ENCODE measurements at places on chromosomes 16 and 17.

DNA sequence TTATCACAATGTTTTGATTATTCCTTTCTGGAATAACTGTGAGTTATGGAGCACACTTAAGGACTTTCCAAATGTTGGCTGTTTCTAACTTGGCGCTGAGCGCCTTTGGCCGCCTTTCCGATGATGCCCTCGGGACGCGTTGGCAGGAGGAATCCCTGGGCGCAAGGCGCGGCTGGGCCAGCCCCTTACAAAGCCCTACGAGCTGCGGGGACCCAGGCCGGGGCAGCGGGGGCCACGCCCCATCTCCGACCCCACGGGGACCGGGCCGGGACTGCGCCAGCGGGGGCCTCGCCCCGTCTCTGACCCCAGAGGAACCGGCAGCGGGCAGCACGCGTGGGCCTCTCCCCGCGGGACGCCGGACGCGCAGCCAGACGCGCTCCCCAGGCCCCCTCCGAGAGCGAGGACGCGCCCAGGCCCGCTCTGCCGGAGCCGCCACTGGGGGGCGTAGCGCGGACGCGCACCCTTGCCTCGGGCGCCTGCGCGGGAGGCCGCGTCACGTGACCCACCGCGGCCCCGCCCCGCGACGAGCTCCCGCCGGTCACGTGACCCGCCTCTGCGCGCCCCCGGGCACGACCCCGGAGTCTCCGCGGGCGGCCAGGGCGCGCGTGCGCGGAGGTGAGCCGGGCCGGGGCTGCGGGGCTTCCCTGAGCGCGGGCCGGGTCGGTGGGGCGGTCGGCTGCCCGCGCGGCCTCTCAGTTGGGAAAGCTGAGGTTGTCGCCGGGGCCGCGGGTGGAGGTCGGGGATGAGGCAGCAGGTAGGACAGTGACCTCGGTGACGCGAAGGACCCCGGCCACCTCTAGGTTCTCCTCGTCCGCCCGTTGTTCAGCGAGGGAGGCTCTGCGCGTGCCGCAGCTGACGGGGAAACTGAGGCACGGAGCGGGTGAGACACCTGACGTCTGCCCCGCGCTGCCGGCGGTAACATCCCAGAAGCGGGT is at the start of gene GAA:
Gene GAA (plus strand): TSS at position 571 of the 935 bp plus-strand sequence. CDS start 3,006 bp downstream, outside the sequence.
- peak; percentile 62 for DNase-seq

DNA sequence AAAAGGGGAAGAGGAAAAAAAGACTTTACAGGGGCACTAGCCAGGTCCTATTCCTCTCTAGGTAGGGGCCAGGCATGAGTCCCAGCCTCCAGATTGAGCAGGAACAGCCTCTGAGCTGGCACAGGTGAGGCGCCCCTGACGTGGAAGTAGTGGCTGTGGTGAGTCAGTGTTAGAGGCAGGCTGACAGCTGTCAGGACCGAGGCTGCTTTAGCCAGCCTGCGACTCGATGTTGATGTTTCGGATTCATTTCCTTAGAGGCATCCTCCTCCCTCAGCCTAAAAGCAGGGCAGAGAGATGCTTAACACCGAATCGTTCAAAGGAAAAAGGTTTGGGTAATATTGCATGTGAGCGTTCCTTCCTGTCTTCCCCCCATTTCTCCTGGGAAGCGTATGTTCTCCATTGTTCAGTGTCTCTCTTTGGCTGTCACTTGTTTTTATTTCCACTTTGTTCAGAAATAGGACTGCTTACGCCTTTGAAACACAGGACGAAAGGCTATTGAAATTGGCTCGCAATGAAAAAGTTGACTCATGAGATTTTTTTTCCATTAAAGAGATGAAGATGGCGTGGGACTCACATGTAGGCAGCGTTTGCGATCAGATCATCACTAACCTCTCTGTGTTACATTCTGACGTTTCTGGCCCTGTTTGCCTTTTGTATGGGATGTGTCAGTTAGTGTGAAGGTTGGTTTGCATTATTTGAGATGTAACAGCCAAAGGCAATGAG is 1.3 kb downstream of the KIAA0513 start:
- no peak for DNase-seq

- no peak for DNase-seq
Observed at GRCh38 chr17:44223541-44224071, 4.1 kb upstream of the UBTF start.

DNA sequence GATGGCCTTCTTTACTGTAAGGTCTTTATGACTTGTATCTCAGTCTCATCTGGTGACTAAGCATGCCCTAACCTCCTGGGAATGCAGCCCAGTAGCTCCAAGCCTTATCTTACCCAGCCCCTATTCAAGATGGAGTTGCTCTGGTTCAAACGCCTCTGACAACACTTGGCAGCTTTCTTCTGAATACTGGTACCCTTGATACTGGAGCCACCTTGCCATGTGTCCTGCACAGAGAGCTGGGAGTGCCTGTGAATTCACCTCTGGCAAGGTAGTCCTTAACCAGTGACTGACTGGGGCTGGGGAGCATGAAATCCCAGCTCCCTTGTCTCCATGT is 17.2 kb downstream of the NUDT7 start:
- no peak for DNase-seq

DNA sequence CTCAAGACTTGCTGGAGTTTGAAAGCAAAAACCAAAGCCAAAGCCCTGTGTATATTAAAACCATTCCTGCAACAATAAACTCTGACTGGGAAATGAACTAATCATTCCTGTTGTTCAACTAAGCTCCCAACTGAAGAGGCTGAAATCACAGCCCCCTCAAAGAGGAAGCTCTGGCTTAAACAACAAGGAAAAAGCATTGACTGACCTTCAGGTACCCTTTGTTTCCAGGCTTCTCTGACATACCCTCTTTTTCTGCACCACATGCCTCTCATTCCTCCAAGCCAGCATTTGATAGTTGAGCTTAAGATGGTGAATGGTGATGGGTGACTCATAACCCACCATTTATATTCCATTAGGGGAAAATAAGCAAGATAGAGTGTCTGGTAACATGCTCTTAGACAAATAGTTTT is 470.9 kb upstream of the SOX9 start:
- no peak for DNase-seq

DNA sequence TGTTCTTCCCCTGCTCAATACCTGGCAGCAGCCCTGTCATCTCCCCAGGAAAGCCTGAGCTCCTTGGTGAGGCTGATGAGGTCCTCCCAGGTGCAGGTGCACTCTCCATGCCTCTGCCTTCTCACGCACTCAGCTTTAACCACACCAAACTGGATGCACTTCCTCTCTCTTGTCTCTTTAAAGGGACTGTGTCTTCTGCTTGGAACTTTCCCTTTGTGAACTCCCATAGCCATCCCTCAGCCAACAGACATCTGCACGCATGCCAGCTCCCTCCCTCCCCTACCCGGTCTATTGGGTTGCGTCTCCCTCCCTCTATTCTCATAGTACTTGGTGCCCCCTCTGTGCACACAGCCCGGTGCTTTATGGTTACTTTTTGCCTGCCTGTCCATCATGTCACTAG is 231.2 kb downstream of the MSI2 start:
- no peak for DNase-seq

DNA sequence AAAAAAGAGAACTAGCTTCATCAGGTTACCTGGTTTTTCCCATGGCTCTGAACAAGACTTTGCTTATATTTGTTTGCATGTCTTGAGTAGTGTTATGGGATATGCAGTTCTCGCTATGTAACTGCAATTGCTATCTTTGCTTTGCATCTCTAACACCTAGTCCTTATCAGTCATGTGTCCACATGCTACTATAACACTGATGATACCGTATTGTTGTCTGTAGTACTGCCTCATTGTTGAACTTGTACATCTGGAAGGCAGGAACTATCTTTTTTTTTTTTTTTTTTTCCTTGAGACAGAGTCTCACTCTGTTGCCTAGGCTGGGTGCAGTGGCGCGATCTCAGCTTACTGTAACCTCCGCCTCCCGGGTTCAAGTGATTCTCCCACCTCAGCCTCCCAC is 2.5 kb downstream of the PSME3 start:
- DNase-seq, result no peak

DNA sequence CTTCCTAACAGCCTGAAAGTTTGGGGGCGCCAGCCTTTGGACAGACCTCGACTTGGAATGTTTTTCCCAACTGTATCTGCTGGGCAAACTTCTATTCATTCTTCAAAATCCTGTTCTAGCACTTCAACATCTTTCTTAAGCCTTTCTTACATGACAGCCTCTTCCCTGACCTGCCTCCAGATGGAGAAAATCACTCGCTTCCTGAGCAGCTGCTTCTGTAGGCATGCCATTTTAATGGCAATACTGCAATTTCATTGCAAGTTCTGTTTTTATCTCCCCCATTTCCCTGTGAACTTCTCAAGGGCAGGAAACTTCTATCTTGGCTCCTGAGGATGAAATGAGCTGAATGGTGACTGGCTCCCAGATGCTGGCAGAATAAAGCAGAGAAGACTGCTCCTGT is 128.8 kb upstream of the ASIC2 start:
- no peak for DNase-seq

DNA sequence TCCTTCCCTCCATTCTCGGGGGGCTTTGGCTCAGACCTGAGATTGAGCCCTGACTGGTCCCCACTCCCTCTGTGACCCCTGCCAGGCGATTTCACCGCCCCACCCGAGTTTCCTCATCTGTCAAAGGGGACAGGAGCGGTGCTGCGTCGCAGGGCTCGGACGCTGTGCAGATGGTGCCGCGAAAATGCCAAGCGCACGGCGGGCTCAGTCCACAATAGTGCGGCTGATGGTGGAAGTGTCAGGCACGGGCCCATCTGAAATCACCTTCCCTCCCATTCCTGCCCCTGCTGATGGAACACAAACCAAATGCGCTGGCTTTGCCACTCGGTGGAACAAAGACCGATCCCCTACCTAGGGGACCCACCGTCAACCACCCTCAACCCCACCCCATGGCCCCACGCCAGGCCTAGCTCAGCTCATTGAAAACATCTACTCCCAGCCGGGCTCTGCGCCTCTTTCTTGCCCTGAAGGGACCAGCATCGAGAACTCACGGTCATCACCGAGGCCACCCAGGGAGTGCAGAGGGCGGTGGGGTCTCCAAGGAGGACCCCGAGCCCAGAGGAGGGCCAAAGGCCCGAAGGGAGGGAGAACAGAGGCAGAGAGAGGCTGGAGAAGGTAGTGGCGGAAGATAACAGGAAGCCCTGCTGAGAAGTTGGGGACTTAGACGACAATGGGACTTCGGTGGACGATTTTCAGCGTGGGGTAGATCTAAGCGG is 1.4 kb downstream of the CARHSP1 start:
- no peak for DNase-seq

Data from NCI-H1048 (cell line).